Dermis microvascular lymphatic vessel endothelial cell (primary cell): ENCODE measurements at places on chromosomes 5 and 9. TPM values are rescaled to one million over a fixed set of nuclear protein-coding genes. Genes with fewer than 3 reads are reported as not detected.

DNA sequence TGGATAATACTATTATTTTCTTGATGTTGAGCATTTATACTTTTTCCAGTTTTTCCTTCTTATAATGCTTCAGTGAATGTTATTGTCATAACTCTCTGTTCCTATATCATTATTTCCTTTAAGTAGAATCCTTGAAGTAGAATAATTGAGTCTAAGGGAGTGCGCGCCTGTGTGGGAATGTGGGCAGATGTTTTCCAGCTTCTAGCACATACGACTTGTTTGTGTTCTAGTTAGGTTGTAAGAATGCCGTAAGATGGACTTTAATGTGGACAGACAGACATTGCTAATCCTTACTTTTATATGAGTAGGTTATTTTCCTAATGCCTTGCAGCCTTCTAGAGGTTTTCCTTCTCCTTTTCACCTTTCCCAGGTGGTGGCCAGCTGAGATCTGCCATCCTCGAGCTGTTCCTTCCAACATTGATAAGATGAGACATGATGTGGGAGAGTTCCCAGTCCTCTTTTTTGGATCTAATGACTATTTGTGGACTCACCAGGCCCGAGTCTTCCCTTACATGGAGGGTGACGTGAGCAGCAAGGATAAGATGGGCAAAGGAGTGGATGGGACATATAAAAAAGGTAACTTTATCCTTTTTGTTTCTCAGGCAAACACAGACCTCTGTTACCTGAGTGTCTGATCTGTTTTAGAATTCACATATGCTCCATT is 34.2 kb downstream of the RAB24 start:
- DNase-seq, result no peak

- peak; percentile 67 for DNase-seq
These were observed 208.6 kb downstream of the EPB41L4A start for GRCh38 chr5:112210430-112211005.

DNA sequence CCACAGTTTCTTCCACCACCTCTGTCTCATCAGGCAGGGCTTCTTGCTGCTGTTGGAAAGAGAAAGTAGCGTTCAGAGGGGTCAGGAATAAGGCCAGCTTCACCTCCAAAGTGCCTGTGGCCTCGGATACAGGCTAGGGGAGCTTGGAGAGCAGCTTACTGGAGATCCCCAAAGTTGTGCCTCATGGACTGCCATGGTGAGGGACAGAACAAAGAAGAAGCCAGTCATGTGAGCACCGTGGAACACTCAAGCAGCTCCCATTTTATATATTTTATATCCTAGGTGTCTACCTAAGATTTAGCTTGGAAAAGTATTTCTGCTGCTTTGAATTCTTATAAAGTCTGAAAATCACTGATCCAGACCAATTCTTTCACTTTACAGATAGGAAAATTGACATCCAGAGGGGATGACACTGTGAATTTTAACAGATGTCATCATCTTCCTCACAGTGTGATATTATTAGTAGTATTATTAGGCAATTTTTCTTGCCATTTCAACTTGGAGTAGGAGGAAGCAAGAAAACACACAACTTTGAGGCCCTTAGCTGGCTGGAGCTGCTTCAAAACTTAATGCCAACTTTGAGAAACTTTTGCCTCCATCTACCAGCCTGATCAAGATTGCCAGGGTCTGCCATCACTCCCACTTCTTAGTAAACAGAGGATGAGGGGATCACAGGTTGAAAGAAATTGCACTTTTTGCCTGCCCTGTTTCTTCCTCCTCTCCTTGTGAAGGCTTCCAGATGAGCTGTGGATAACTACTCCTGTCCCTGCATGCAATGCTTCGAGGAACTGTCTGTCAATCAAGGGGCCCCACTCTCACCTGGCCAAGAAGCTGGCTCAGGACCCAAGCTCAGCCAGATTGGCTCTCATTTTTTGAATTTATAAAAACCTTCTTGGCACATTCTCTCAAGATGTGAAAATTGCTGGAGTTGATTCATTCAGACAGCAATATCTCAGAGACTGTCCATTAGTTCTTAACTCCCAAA is 11.8 kb downstream of the SPARC start:
- no peak for DNase-seq

- no peak for DNase-seq
These were observed 343.8 kb upstream of the CHD1 start for GRCh38 chr5:99272576-99272975.

GRCh38 chr9:95462249-95463147 is 54.3 kb downstream of the PTCH1 start:
- DNase-seq, result no peak

Gene ASS1
- 2.3 and 4.2 TPM in 2 replicates for total RNA-seq

Gene GFI1B
- total RNA-seq, result under 0.01 TPM in 1 of 2 replicates, not detected in the other
